ENCODE measurements at places on chromosomes 7 and 10.

DNA sequence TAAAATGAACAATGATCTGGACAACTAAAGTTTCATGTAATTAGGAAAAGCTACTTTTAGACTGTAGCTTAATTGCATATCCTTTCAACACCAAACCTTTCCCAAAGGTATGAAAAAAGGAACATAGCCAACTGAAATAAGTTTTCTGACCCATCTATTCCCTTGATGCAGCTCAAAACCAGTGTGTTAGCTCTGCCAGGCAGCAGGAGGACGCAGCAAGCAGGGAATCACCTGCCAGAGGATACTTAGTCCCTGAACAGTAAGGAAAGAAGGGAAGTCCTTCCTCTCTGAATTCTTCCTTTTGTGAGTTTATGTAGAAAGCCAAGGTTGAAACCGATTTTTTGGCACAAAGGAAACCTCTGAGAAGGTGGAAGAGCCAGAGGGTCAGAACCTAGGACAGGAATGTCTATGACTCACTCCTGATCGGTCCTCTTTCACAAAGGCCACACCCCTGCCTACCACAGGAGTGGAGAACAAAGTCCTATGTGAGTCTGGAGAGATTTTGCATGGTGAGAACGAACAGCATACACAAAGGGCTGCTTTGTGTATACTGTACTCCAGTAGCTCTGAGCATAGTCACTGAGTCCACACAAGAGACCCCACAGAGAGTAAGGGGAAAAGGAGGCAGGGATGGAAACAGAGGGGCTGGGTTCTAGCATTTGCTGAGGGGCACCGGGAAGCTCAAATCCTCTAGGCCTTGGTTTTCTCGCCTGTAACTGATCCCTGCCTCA lies 68.8 kb upstream of the GSDME start:
- DNase-seq = no peak

DNA sequence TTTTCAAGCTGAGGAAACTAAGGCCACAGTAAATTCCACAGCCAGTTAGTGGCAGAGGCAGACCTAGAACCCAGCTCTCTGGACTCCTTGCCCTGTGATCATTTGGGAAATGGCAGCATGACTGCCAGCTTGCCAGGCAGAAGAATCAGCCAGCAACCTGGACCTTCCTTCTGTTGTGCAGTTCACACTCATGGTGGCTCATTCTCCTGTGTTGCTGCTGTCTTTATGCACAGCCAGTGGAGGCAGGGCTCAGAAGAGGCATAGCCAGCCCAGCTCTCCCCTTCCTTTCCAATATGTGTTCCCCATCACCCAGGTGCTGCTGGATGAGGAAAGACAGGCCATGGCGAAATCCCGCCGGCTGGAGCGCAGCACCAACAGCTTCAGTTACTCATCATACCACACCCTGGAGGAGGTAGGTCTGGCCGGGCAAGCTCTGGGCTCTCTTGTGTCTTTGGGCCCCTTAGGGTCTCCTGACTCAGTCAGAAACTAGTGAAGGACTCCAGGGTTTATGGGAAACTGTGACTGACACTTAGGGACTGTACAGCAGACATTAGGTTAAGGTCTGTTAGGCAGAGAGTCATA lies 14.8 kb downstream of the CPA5 start:
- DNase-seq = no peak

DNA sequence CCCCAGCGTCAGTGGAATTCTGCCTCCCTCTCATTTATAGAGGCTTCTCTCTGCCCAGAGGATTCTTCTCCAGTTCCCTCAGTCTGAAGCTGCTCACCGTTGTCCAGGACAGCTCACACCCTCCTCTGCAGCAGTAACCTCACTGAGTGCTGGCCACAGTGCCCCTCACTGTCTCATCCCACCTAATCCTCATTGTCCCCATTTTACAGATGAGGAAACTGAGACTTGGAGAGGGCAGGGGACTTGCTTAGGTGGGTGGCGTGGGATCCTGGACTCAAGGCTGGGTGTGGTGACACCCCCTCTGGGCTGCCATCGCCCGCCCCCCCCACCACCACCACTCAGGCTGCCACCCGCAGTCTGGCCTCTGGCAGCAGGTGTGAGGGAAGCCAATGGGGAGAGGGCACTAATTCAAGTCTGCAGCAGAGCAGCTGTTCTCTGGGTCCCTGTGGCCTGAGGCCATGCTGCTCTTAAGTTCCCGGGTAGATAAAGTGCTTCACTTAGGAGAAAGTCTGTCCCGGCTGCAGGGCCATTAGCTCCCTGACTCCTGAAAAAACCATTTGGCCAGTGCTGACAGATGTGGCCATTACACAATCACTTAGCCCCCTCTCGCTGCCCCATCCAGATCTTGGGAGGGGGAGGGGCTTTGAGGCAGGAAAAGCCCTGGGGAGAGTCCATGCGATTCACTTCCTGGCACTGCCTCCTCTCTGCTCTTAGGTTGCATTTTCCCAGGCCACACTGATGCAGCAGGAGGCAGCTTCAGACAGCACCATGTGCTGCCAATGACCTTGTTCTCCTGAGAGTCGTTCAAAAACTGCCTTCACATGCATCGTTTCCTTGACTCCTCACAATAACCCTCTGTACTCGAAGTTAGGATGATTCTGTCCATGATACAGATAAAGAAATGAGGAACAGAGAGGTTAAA lies 36.3 kb downstream of the DRGX start:
- DNase-seq = no peak

GRCh38 chr10:43815181-43815885 lies 166.7 kb upstream of the ZNF32 start:
- no peak for DNase-seq

DNA sequence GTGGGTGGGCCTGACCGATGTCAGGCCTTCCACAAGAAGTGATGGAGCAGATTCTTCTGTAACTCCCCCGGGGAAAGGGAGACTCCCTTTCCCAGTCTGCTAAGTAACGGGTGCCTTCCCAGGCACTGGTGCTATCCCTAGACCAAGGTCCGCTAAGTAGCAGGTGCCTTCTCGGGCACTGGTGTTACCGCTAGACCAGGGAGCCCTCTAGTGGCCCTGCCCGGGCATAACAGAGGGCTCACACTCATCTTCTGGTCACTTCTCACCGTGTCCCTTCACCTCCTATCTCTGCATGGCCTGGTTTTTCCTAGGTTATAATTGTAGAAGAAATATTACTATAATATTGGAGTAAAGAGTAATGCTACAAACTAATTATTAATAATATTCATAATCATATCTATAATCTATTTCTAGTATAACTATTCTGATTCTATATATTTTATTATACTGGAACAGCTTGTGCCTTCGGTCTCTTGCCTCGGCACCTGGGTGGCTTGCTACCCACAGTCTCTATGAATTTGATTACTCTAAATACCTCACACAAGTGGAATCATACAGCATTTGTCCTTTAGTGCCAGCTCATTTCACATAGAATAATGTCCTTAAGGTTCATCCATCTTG lies 1378.7 kb downstream of the XPNPEP1 start:
- DNase-seq = no peak

- no peak for DNase-seq
These were observed 68.3 kb downstream of the PRKAG2 start for GRCh38 chr7:151808400-151809145.

- no peak for DNase-seq
These were observed 8.8 kb upstream of the CNPY1 start for GRCh38 chr7:155555116-155555695.

- no peak for DNase-seq
These were observed 233.8 kb downstream of the KCNMA1 start for GRCh38 chr10:77403761-77404160.

DNA sequence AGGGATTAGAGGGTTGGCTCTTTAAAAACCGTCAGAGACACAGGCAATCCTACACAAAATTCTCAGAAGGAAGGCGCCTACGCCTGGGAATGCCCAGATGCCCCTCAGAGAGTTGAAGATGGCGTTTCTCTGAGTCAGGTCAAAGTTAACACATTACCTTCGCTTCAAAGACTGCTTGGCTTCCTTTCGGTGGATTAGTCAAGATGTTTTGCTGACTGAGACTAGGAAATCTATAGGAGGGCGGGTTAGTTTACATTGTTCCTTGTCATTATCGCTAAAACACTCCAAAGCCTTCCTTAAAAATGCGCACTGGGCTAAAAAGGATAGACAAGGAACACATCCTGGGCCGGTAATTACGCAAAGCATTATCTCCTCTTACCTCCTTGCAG lies 995 bp upstream of the CFTR start:
- DNase-seq = no peak

DNA sequence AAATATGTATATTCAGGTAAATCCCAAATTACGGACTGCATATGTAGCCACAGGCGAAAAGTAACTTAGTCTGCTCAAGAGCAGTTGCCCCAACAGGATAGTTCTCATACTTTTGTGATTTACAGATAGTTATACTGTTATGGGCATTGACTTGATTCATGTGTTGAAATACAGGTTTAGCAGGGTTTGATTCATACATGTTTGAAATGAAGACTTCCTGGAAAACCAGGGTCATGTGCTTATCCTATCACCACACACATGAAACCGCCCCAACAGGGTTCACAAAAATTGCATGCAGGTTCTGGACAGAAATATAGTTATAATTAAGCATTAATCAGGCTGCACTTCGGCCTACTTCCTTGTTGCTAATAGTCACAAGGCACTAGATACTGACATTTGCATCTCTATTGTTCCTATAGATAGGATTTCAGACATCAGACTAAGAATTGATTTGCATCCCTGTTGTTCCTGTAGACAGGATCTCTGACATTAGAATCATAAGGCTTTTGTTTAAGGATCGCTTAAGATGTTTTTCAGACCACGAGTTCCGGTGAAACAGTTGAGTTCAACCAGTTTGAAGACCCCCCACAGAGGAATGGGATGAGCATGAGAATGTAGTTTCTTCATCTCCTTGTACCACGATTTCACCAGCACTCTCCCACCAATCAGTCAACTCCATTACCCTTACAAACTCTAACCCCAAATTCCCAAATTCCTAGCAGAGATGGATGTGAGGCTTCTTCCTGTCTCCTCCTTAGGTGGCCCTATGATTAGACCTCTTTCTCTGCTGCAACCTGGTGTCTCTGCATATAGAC lies 2.0 kb upstream of the ZNF398 start:
- DNase-seq = no peak

- DNase-seq = no peak
These were observed 23.7 kb upstream of the ELOVL3 start for GRCh38 chr10:102202386-102202785.

- no peak for DNase-seq
These were observed 843.6 kb downstream of the PCDH15 start for GRCh38 chr10:53957401-53957800.

- DNase-seq = no peak
These were observed 41.4 kb downstream of the HTR7 start for GRCh38 chr10:90816466-90816865.

DNA sequence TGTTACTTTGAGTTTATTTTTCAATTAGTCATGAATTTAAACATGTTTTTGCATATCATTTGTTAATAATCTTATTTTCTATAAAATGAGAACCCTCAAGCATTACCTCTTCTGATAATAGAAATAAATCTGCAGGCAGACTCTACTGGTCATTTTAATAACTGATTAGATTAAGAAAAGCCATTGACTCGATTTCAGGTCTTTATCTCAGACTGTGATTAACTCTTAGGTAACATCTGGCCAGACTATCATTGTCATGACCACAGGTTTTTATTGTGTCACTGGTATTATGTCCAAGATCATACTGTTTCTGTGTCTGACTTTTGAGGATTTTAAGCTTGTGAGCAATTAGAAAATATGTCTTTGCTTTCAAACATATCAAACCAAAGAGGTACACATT lies 83.6 kb upstream of the SLC13A1 start:
- DNase-seq = no peak

DNA sequence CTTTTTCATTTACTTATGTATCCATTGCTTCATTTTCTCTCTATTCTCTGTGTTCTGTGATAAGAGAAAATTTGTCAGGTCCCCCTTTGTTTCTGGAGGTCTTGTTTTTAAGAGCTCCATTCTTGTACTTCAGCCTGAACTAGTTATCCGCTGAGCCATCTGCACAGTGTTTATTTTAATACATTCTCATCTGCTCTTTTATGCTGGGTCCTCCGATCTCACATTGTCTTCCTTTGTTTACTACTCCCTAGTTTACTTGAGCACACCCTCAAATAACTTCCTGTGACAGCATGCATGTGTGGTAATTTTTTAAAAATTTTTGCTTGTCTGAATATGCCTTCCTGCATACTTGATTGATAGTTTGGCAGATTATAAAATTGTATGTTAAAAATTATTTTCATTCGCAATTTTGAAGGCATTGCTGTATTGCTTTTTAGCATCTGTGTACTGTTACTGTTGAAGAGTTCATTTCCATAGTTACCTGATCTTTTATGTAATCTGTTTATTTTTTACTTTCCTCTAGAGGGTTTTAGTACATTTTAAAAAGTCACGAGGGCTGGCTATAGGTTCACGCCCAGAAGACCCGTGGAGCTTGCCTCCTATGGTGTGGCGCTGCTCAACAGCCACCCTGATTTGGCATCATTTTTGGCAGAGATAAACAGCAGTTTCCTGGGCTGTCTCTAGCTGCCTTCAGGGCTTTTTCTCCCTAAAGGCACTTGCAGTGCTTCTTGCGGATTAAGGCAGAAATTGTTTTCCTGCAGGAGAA lies 31.9 kb downstream of the RSBN1L start:
- DNase-seq = no peak

DNA sequence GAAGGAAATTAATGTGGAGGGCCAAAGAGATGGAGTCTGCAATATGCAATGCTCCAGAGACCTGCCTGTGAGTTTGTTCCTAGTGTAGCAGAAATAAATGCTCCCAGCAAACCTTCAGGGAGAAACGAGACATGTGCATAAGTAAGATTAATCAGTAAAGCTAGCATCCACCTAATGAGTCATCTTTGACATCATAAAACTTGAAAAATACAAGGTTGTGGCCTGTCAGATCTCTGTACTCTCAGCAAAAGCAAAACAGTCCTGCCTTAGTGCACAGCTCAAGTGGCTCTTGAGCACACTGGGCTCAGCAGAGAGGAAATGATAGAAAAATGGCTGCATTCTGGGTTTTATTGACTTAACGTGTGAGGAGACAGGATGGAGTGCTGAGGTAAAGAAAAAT lies 32.5 kb upstream of the ERCC6 start:
- no peak for DNase-seq

DNA sequence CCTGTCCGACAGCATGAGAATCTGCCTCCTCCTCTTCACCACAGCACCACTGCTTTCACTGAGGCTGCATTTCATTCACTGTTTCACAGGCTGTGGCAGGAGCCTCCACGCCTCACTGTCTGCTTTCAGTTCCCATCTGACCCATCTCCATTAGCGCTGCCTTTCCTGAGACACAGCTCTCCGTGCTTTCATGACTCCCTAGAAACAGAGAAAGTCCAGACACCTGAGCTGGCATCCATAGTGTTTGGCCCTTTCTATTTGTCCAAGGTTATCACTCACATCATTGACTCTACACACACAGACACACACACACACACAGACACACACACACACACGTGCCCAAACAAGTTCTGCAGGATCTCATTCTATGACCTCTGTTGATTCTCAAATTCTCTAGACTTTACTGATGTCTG lies 5.2 kb downstream of the LGI1 start:
- DNase-seq = no peak
